Hippocampal formation (tissue), 2 donors: ENCODE measurements at places on chromosomes 12 and 14.

DNA sequence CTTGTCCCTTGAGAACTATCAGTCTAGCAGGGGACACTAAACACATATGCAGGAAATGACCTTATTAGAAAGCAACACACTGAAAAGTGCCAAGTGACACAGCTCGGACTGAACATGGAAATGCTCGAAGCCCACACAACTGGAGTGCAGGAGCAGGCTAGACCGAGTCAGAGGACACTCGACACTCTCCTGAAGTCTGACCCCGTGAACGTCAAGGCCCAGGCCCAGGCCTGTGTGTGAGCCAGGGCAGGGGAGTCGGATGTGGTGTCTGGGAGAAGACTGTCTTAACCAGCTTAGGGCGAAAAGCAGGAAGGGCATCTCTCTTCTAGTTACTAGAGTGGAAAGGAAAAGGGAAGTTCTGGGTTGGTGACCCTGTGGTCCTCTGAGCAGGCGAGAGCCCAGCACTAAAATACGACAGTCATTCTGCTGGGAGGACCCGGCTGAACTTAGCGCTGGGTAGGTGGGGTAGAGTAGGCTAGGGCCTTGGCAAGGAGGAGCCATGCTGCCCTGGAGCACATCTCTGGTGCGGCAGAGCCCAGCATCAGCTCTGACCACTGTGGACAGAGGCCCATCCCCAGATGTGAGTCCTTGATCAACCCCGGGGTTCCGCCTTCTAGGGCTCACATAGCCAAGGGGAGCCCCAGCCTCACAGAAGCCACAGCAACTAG lies 93.0 kb downstream of the NTF3 start:
- DNase-seq, result no peak

GRCh38 chr14:89236851-89237250 lies 180.2 kb downstream of the FOXN3 start:
- no peak for DNase-seq

- DNase-seq, result no peak
Observed at GRCh38 chr12:6787309-6787708, 2.0 kb upstream of the CD4 start.

DNA sequence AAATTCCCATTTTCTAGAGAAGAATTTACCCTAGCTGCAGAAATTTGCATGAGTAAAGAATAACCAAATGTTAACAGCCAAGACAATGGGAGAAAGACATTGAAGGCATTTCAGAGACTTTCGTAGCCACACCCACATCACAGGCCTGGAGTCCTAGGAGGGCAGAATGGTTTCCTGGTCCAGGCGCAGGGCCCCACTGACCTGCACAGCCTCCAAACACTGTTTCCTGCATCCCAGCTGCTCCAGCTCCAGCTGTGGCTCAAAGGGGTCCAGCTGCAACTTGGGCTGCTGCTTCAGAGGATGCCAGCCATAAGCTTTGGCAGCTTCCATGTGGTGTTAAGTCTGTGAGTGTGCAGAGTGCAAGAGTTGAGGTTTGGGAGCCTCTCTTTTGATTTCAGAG lies 6.5 kb upstream of the PRR4 start:
- no peak for DNase-seq

GRCh38 chr14:75615200-75615599 lies 36.8 kb downstream of the FLVCR2 start:
- DNase-seq, result peak; percentile 36

GRCh38 chr14:21486640-21487087 lies 9.7 kb downstream of the TOX4 start:
- DNase-seq, result no peak

GRCh38 chr14:64074961-64075612 lies 219.1 kb downstream of the ESR2 start:
- no peak for DNase-seq

GRCh38 chr12:119457271-119457670 lies 122.7 kb downstream of the CCDC60 start:
- no peak for DNase-seq

DNA sequence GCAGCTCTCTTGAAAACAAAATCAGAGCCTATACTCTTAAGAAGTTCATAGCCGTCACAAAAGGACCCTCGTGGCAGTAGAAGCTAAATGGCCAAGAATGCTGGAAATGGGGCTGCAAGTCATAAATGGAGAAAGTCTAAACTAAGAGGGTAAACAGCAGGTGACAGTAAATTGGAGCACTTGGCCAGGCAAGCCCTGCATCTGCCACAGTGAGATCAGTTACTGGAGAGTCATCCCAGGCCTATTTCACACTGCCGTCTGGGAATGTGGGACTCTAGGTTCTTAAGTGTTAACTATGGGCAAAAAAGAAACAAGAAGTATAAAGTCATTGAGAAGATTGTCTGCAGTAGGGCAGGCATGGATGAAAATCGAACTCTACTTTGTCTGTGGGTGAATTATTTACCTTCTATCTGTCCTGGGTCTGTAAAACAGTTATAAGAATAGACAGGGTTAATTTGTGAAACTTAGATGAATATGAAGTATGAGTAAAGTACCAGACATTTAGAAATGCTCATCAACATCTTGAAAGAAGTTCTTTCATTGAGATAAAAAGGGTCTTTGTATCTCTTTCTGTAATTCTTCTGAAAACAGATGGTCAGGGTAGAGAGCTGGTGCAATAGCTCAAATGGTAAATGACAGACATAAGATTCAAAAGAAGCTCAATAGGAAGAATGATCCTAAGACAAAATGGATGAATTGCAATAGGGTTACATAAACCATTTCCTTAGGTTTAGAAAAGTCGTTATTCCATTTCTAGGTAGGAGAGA lies 792.5 kb downstream of the DIO2 start:
- DNase-seq, result no peak

DNA sequence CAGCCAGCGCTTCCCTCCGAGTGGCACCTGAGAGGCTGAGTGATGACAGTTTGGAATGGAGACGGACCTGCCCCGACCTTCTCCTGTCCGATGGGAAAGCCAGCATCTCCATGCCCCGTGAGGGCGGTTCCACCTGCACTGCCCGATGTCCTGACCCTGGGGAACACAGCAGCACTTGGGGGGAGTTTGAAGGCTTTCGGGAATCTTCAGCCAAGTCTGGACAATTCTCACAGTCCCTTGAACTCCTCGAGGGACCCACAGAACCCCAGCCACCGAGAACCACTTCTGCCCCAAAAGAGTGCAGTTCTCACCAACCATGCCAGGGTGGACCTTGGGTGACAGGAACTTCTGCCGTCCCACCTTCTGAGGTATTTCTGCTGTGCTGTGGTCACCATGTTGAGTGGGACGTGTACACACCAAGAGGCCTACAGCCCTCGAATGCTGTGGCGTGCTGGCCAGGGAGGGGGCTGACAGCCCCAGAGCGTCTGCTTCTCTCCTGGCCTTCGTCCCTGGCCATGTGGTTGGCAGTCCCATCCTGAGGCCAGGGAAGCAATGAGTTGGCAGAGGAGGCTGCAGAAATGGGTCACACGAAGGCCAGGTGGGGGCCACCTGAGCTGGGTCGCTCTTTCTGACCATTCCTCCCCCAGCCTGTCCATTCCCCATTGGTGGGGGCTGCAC lies 1.0 kb downstream of the CLBA1 start:
- no peak for DNase-seq

DNA sequence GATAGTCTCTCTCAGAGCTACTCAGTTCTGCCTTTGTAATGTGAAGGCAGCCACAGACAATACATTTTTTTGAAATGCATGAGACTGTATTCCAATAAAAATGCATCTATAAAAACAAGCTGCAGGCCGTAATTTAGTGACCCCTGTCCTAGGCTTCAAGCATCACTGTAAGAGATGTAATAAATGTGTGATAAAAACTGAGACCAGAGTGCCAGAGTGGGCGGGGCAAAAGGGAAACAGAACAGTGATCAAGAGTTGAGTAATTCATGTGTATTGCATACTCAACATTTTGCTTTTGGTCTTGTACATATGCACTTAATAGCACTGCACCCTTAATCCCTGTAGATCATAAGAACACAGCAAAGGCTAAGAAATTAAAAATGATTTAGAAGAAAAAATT lies 743.5 kb downstream of the DIO2 start:
- DNase-seq, result no peak

- no peak for DNase-seq
Observed at GRCh38 chr14:63155511-63156185, 48.6 kb upstream of the RHOJ start.

- peak; percentile 1 for DNase-seq
Observed at GRCh38 chr14:81062816-81063215, 107.4 kb downstream of the TSHR start.

GRCh38 chr12:87290505-87290904 lies 738.7 kb downstream of the C12orf50 start:
- DNase-seq, result no peak

- no peak for DNase-seq
Observed at GRCh38 chr12:114355389-114356088, 50.4 kb downstream of the TBX5 start.
